ENCODE measurements at places on chromosomes 7 and 10.

DNA sequence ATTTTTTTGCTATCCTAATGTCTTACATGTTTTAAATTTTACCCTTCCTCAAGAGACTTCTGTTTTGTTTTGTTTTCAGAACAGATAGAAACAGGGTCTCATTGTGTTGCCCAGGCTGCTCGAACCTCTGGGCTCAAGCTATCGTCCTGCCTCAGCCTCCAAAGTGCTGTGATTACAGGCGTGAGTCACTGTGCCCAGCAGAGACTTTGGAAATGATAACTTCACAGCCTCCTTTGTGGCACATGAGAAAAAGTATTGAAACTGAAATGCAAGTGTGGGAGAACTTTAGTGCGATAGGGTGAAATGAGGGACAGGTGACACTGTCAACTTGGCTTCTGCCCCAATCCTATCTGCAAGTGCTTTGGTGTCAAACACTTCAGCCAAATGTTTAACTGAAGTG is 21.6 kb downstream of the IRF5 start:
- no peak for DNase-seq

- DNase-seq, result peak; percentile 90
These were observed 70.5 kb downstream of the ADCYAP1R1 start for GRCh38 chr7:31122649-31123058.

GRCh38 chr10:113959383-113959760 is 84.3 kb upstream of the ADRB1 start:
- no peak for DNase-seq

DNA sequence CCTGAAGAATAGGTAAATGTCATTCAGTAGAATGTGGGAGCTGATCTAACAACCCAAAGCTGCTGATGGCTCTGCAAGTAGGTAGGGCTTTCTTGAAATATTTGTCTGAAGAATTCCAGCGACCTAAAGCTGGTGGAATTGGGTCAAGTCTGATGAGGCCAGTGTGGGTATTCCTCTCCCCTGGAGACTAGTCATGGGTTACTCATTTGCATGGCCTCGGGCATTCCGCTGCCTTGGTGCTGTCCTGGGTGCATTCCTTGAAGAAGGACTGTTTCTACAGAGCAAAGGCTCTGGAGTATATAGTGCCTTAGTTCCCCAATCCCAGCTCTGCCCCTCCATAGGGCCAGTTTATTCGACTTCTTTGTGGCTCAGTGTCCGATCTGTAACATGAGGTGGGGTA is 19.2 kb downstream of the PDK4 start:
- peak; percentile 51 for DNase-seq

DNA sequence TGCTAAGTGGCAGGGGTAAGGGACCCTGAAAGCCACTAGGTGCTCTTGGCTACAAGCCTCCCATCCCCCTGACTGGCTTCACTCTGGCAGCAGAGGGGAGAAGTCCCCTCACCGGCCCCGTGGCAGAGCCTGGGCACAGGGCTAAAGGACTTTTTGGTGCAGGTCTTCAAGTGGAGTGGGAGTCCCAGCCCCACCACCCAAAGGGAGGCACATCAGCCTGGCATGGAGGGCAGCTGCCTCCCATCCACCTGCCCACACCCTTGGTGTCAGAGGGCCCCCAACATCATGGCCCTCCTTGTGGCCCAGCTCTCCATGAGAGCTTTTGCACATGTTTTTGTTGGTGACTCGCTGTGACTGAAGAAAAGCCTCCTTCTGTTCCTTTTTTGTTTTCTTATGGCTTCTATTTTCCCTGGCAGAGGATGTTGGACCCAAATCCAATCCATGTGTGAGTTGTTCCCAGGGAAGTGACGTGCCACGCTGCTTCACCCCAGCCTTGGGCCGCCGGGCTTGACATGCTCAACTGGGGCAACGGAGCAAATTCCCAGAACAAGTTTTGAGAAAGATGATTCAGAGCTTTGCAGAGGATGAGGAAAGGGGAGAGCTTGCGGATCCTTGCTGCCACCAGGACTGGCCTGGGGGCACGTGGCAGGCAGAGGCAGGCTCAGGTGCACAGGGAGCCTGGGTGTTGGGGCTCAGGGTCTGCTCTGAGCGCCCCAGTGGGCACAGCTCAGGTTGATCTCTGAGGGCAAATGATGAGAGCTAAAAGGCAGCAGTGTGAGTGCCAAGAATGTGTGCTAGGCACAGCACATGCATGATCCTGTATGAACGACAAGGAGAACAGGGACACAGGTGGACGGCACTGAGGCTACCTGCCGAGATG is 1.9 kb upstream of the AEBP1 start:
- DNase-seq, result no peak

GRCh38 chr7:92833766-92834506 is 2.4 kb downstream of the CDK6 start:
- DNase-seq, result peak; percentile 67

DNA sequence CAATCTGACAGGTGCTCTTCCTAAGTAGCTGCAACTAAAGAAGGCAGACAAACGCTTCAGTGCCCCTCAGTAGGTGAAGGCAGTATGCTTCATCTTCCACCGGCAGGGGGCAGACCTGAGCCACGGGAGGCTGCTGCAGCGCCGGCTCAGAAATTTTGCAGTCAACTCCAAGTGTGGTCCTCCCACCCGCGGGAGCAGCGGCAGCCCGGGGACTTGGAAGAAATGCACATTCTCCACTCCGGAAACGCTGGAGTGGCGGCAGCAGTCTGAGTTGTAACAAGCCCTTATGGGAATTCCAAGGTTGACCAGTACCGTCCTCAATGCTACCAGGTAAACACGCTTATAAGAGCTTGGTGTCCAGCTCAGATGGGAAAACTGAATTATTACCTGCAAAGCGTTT is 3.4 kb downstream of the IGFBP3 start:
- DNase-seq, result peak; percentile 83

GRCh38 chr7:144738708-144739314 is 97.0 kb downstream of the TPK1 start:
- peak; percentile 45 for DNase-seq

Data from GM23338 (cell line).